ENCODE measurements at places on chromosomes 12 and 14.
A peak's percentile ranks its signal among the peaks of the same experiment; 100 is the strongest.

GRCh38 chr14:67440513-67440912, 28.5 kb upstream of the PLEK2 start:
- DNase-seq, result no peak

DNA sequence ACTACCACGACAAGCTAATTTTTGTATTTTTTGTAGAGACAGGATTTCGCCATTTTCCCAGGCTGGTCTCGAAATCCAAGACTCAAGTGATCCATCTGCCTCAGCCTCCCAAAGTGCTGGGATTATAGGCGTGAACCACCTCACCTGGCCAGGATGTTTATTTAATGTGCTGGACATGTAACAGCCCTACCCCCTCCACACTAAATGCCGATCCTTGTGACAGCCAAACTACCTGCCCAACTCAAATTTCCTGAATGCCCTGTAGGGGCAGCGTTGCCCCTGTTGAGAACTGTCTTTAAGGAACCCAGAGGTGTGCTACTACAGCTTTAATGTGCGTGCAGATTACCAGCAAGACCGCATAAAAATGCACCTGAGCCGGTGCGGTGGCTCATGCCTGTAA, 48.1 kb downstream of the KCNK13 start:
- no peak for DNase-seq

- DNase-seq, result no peak
Observed at GRCh38 chr12:55839345-55840140, 3.2 kb downstream of the MMP19 start.

GRCh38 chr14:61841145-61841544, 78.9 kb downstream of the SNAPC1 start:
- DNase-seq, result no peak

- no peak for DNase-seq
Observed at GRCh38 chr14:20622816-20623291, 18.6 kb downstream of the OR6S1 start.

DNA sequence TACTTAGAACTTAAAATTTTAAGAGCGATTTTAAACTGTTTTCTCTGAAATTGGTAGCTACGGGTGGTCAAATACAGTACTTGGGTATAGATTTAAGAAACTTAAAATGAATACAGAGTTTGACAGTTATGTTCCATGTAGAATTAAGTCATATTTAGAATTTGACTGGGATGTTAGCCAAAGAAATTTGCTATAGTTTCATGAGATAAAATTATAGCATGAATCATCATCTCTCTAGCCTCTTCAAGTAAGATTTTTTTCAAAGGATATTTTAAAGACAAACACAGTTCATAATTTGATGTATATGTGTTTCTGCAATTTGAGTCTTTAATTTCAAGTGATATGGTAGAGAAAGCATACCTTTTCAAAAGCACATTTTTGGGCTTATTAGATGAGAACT, 41.0 kb downstream of the ZCRB1 start:
- DNase-seq, result no peak

DNA sequence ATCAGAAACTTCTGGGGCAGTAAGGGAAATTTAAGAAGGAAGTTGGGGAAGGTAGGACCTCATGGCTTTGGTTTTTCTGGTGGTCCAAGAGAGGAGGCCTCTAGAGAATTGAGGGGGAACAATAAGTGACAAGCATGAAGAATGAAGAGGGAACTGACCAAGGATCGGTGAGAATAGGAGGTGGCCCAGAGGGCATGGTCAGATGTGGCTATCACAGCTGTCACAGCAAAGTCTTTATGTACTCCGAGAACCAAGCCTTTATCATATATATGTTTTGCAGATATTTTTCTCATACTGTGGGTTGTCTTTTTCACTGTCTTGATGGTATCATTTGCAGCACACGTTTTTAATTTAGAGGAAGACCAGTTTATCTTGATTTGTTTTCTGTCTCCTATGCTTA, 64.3 kb downstream of the PPP2R5C start:
- DNase-seq, result no peak

- no peak for DNase-seq
Observed at GRCh38 chr12:117907108-117907689, 61.6 kb downstream of the KSR2 start.

DNA sequence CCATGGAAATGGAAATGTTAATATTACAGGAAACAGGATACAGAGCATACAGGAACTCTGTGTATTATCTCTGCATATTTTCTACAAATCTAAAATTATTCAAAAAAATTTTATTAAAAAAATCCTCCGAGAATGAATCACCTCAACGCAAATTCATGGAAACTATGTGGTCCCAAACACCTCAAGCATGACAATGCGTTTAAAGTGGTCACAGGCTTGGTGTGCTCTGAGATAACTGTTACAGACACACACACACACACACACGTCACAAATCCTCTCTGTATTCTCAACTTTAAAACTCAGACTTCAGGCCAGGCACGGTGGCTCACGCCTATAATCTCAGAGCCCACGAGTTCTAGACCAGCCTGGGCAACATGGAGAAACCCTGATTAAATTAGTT, 45.3 kb upstream of the MTERF2 start:
- no peak for DNase-seq

DNA sequence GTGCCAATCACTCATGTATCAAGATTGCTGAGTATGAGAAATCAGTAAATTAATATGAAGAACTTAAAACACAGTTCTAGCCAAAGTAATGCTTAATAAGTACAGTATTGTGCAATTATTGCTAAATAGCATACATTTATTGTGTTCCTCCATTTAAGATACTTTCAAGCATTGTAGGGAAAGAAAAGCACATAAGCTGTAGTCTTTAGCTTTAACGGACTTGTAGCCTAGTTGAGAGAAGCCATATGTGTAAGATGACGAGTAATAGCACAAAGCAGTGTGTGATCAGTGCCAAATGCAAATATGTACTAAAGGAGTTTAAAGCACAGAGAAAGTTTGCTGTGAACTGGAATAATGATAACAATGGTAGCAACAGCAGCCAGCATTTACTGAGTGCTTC, 38.1 kb downstream of the ETV6 start:
- no peak for DNase-seq

DNA sequence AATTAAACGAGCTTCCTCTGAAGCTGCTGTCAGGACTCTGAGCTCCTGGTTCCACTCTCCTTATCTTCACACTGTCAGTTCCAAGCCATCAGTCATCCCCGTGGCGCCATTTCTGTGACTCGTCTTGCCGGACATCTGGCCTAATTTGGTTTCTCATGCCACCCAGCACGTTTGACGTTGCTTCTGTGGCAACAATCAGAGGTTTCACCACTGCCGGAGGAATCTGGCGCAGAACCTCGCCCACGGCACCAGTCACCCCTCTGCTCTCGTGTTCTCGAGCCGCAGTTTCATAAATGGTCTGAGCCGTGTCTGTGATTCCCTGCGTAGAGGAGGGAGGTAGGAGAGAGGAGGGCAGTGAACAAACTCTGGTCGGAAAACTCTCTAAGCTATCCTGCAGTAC, 29.7 kb downstream of the BDKRB1 start:
- no peak for DNase-seq

DNA sequence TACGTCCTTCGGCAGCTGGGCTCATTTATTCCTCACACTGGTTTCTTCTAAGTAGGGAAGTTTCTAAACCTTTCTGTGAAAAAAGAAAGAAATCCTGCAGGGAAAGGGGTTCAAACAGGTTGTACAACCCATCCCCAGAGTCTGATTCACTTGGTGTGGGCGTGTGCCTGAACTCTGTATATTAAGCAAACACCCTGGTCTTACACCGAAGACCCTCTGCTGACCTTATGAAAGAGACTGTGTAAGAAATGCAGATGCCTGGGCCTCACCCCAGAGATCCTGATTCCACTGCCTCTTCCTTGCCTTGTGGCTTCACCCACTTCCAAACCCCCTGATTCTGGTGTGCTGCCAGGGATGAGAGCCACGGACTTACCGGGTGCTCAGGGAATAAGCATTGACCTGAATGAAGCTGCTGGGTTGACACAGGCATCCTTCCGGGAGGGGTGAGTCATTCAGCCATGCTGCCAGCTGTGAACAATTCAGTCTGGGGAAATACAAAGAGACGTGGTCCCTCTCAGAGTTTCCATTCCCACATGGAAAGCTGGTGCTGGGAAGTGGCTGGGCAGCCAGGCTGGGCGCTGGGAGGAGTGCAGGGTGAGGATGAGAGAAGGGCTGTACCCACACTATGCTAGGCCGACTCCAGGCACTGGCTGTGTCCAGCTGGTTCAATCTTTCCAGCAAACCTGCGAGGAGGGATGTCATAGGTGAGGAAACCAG, 26.5 kb upstream of the ACTN1 start:
- no peak for DNase-seq

GRCh38 chr12:71312768-71313403, 126.7 kb upstream of the LGR5 start:
- DNase-seq, result no peak

- DNase-seq, result peak; percentile 51
Observed at GRCh38 chr12:64083285-64084210, 138.5 kb downstream of the KICS2 start.

DNA sequence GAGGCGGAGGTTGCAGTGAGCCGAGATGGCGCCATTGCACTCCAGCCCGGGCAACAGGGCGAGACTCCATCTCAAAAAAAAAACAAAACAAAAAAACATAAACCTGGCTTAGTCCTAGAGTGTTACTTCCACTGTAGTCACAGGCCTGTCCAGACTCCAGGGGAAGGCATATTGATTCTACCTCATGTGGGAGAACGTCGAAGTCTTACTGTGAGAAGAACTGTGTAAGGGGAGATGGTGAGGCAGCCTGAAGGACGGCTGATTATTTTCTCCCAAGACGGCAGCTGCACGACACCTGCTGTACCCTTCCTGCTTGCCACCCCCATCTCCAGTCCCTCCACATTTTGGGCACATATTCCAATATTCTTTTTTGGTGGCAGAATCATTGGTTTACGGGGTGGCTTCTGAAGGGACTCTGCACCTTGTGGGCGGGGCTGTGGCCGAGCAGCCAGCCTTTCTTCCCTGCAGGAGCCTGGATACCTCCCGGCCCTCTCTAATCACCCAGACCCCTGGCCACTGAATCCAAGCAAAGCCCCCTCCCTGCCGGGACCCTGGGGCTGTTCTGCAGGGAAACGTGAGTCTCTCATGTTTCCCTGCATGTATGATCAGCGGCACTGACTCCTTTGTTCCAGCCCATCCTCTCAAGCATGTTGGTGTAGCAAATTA, 12.2 kb upstream of the KLC1 start:
- no peak for DNase-seq

DNA sequence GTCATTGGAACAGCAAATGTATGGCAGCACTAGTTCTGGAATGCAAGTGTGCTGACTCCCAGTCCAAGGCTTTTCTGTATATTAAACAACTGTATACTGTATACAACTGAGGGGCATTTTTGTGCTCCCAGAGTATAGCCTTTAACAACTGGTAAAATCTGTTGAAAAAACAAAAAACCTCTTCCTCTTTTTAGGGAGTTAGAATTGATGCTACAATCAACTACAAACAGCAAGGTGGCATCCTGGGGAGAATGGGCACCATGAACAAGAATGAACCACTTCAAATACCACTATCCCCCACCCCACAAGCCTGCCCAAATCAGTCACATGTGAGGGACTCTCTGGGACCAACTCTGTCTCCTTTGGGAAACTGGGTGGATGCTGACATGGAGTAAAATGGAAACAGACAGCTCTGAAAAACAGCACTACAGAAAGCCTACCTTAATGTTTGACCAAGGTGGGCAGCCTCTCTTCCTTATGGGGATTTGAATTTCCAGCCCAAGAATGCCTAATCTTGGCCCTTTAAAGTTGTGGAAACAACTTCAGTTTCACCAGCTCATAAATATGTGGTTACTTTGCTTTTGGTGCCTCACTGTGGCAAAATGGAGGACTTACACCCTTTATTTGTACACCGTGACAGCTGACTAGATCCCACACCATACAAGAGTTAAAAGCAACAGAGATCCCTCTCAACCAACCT, 7.5 kb downstream of the VTI1B start:
- DNase-seq, result no peak
